ENCODE measurements at places on chromosomes 1 and 21.
A peak's percentile ranks its signal among the peaks of the same experiment; 100 is the strongest.

DNA sequence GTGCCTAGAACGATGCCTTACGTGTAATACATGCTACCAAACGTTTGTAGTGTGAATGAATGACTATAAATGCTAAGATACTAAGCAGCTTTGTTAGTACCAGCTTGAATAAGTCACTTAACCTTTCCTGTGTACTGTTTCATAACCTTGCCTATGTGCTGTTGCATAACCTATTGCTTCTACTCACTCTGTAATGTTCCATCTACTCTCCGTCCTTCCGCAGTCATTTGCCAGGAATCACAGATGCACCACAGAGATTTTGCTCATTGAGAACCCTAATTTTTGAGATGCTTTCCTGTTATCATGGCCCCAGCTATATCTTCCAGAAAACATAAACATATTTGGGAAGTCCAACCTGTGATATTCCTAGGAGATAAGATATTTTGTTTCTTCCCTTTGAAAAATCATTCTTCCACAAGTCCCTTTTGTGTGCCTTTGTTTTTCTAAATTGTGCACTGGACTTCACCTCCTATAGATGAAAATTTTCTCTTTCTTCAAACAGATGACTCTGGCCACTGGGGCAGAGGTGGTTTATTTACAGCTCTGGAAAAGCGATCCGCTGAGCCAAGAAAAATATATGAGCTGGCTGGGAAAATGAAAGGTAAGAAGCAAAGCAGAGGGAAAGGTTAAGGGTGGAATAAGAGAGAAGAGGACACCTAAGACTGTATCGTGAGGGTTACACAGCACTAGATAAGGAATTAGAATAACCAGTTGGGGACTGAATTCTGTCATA lies 44.8 kb downstream of the CHD1L start:
- no peak for DNase-seq

DNA sequence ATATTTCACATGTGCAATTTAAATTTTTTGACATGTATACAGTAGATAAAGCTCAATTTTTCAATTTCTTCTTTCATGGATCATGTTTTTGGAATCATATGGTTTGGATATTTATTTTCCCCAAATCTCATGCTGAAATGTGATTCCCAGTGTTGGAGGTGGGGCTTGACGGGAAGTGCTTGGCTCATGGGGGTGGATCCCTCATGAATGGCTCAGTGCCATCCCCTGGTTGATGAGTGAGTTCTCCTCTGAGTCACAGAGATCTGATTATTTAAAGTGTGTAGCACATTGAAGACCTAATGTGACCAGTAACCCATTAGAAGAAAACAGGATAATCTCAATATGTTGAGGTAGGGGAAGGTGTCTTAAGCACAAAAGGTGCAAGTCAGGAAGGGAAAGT lies 9.1 kb upstream of the IFI16 start:
- DNase-seq, result no peak

DNA sequence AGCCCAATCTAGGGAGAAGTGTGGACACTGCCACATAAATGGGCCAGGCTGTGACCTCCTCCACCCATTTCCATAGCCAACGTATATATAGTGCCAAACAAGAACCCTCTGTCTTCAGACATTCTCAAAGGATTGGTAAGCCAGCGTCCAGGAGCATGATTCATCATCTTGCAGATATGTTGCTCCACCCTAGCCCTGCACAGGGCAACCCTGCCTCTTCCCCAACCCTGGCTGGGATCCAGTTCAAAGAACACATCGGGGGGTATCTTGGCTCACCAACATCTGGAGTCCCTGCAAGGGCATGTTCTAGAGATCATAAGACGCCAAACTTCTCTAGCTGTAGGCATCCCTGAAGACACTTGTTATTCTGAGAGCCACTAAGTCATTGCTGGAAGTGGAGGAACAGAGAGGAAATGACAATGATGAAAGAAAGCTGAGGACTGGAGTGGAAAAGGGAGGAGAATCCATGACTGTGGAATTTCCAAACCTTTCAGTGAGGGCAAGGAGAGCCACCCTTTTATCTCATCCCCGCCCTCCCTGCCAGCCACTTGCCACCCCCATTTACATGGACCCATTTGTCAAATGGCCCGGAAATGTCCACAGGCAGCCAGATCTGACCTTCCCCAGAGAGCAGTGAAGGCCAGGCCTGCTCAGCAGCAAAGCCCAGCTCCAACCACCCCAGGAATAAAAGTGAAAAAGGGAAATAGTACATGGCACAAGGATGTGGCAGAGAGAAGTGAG lies 144.1 kb upstream of the CTTNBP2NL start:
- DNase-seq, result no peak

DNA sequence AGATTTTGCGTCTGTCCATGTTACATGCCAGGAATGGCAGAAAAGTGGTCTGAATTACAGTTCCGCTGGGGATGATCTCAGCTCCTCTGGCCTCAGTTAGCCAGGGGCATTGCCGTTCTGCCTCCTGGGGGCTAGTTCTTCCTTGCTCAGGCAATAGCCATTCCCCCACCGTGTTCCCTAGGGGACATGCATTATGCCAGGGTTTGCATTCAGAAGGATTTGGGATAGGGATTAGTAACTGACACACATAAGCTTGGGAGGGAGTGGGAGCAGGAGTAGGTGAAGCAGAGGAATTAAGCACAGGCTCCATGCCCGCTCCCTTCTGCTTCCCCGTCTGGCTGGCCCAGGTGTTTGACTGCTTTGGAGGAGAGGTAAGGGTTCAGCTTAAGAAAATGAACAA lies 12.7 kb downstream of the LRRC71 start:
- DNase-seq, result no peak

- DNase-seq, result no peak
Observed at GRCh38 chr1:18200918-18201317, 93.3 kb downstream of the IGSF21 start.

- no peak for DNase-seq
Observed at GRCh38 chr1:167518331-167518700, at the start of gene CD247. Gene CD247, minus strand, starts transcription at chr1:167518529. Its CDS starts 64 bp downstream, at chr1:167518465.

- DNase-seq, result no peak
Observed at GRCh38 chr21:31141389-31142000, 103.2 kb upstream of the KRTAP19-8 start.

GRCh38 chr1:91804546-91805023 lies 81.4 kb downstream of the TGFBR3 start:
- no peak for DNase-seq

- DNase-seq, result peak; percentile 96
Observed at GRCh38 chr1:23562137-23562876, 3.0 kb upstream of the ID3 start.

- no peak for DNase-seq
Observed at GRCh38 chr1:21200767-21201166, 24.1 kb upstream of the EIF4G3 start.

GRCh38 chr1:55007625-55008024 lies 8.9 kb downstream of the BSND start:
- no peak for DNase-seq

DNA sequence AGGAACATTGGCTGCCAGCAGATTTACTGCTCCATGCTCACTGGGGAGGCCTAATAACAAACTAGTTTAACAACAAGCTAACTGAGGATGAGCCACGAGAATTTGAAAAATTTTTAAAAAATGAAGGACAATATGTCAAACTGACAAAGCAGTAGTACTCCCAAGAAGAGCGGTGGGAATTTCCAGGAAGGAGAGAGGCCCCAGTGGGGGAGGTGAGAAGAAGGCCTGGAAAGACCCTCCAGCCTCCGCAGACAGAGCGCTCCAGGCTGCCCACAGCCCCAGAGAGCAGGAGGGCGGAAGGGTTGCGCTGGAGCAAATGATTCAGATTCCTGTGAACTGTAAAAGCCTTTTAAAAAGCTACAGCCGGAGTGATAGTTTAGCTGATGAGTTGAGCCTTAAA lies 78.5 kb downstream of the SIPA1L2 start:
- no peak for DNase-seq

DNA sequence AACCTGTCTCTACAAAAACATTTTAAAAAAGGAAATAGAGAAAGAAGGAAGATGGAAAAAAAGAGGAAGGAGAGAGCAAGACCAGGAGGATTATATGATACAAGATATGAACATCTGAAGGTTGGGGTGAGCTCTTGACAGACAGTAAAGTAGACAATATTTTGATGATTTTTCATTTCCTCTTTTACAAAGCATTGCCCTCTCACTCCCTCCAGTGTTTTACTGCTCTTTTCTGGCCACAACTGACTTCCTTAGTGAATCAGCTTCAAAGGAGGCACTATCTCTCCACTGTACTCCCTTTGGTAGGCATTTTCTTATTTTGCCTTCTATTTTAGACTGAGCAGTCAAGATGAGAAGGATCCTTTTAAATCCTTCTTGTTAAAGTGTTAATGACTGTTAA lies 296.7 kb downstream of the KCTD3 start:
- no peak for DNase-seq

DNA sequence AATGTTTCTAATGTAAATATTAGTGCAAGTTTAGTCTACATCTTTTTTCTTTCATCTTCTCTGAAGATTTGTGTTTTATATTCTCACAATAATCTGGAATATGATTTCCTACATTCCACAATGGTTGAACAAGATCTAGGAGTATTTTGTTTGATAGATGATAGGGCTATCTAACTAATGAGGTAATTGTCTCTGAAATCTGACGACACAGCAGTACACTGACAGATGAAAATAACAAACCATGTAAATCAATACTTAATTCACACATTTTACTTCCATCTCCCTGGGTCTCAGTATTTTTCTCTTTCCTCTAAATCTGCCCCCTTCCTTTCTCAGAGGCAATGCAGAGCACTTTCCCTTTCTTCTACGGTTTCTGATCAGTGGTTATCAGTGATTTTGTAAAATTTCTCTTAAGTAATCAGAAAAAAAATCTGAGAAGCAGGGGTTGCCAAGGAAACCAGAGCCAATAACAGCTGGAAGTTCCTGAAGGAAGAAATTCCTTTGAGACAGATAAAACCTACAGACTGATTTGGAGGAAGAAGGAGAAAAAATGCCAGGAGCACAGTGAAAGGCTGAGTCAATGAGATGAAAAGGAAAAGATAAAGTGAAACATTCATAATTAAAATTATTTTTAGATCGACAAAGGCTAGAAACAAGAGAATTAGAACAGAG lies 7.3 kb upstream of the ANKRD13C start:
- peak; percentile 4 for DNase-seq

DNA sequence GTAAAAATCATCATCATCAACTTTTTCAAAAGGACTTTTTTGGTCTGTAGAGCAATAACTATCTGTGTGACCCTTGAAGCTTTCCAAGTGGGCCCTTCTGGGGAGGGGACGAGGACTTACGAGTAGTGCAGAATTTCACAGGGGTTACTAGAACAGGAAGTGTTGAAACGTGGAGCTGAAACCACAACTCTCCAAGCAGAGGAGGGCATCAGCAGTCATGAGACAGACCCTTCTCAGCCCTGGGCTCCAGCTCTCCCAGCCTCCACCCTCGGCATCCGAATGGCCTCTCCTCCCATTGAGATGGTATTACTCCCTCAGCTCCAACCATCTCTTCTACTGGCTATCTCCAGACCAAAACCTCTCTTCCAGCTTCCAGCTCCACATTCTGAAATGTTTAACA lies 3.6 kb downstream of the FAM89A start:
- DNase-seq, result no peak

DNA sequence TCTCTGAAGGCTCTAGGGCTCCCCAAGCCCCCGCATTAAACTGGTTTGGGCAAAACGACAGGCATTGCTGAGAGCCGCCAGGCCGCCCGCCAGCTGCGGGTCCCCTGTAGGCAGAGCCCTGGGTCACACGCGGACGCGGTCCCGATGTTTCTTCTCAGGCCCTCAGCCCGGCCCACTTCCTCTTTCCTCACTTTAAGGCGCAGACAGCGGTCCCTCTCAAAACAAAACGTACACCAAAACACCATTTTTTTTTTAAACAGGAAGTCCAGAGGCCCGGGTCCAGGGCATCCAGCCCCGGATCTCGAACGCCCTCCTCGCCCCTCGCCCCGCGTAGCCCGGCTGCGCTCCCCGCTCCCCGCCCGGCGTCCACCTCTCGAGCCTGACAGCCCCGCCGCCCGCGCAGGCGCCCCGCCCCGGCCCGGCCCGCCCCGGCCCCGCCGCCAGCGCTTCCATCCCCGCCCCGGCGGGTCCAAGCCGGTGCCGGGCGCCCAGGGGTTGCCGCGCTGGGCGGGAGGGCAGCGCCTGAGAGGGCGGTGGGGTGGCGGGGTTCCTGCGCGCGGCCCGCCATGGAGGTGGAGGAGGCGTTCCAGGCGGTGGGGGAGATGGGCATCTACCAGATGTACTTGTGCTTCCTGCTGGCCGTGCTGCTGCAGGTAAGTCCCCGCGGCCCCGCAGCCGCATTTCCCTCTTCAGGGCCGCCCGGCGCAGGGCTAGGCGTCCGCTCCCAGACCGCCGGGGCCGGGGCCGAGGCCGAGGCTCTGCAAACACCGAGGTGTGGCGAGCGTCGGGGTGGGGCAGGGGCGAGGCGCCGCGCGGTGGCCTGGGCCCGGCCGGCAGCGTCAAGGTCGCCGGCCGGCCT lies at the start of gene SLC22A15:
Gene SLC22A15 (plus strand): TSS at position 452 of the 859 bp plus-strand sequence. CDS start 115 bp downstream, at position 567.
- DNase-seq, result peak; percentile 54

DNA sequence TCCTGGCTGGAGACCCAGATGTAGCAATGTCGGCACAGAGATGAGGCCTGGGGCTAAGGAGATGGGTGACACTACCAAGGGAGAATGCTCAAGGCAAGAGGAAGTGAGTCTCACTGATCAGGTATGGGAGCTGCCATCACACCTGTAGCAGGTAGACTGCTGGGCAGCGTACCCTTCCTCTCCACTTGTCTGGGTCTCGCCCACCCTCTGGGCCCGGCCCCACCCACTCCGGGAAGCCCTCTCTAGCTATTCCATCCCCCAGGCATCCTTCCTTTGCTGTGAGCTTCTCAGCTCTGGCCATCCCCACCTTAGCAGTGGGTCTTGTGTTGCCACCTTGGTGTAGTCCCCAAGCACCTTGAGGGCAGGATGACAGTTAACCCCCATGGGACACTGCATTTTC lies 87.7 kb upstream of the EDN2 start:
- DNase-seq, result no peak

GRCh38 chr1:43573066-43573800 lies 42.5 kb downstream of the PTPRF start:
- DNase-seq, result no peak

DNA sequence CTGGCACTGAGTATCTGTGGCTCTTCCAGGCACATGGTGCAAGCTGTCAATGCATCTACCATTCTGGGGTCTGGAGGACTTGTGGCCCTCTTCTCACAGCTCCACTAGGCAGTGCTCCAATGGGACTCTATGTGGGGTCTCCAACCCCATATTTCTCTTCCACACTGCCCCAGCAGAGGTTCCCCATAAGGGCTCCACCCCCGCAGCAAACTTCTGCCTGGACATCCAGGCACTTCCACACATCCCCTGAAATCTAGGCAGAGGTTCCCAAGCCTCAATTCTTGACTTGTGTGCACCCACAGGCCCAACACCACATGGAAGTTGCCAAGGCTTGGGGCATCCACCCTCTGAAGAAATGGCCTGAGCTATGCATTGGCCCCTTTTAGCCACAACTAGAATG lies 18.8 kb downstream of the ODF2L start:
- DNase-seq, result no peak

- DNase-seq, result no peak
Observed at GRCh38 chr1:81430955-81431623, 369.6 kb upstream of the ADGRL2 start.

DNA sequence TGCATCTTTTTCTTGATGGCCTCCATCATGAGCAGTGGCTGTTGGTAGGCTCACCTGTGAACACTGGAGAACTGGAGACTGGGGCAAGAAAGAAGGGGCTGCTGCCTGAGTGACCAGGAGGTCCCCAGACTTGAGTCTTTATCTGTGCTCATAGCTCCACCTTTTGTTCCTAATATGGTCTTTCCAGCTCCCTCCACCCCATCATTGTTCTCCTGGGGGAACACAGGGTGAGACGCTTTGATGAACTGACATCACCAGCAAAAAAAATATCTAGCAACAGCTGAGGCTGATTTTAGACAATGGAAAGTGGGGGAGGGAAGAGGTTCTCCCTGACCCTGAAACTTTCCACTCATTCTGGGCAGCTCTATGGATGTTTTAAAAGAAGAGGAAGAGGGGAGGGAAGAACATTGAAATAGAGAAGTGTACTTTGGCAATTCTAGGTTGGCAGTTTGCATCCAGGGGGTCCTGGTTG lies at the start of gene TPM3:
Gene TPM3 (minus strand): TSS at position 111 of the 472 bp plus-strand sequence. CDS start 82 bp downstream, at position 29.
- DNase-seq, result peak; percentile 64
